ENCODE measurements at places on chromosomes 1 and 21.
A peak's percentile ranks its signal among the peaks of the same experiment; 100 is the strongest.

DNA sequence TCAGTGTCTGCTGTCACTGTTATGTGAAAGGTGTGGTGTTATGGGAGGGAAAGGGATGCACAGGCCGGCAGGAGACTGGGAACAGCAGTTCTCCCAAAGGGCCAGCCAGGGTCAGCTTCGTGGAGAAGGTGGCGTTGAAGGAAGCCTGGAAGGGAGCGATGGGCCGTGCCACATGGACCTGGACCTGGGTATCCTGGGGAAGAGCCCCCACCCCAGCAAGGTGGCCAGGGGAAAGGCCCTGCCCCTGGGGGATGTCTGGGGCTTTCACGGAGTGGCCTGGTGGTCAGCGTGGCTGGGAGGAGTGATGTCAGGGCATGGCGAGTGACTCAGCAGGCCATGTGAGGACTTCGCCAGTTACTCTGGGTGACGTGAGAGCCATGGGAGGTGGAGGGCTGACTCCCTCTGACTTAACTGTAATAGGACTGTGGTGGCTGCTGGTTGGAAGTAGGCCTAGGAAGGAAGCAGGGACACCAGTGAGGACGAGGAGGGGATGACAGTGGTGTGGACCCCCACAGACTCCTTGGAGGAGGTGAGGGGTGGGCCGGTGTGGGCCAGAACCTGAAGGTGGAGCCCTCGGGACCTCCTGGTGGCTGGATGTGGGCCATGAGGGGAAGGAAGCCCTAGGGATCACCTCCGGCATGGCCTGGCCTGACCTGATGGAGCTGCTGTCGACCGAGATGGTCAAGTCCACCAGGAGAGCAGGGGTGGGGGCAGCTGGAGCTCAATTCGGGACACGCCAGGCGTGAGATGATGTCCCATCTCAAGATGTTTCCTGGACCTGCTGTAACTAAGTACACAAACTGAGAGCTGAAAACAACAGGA lies 54.5 kb downstream of the BACE2 start:
- no peak for DNase-seq

- DNase-seq: no peak
Observed at GRCh38 chr1:147605591-147605990, 64.3 kb downstream of the BCL9 start.

DNA sequence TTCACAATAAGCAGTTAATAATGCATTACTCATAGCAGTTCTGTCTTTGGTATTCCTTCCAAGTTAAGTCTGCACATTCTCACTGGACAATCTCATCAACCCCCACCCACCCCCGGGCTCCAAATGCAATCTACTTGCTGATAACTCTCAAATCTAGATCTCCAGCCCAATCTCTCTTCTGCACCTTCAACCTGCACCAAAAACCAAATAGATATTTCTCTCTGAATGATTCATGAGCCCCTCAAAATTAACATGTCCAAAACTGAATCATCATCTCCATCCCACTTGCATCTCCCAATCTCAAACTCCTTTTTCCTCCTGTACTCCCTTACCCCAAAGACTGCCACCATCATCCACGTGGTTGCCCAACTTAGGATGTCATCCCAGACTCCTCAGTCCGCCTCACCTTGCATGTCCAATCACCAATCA lies 2.7 kb downstream of the DOCK7 start:
- DNase-seq: no peak

- no peak for DNase-seq
Observed at GRCh38 chr1:41452704-41453290, 31.7 kb downstream of the EDN2 start.

DNA sequence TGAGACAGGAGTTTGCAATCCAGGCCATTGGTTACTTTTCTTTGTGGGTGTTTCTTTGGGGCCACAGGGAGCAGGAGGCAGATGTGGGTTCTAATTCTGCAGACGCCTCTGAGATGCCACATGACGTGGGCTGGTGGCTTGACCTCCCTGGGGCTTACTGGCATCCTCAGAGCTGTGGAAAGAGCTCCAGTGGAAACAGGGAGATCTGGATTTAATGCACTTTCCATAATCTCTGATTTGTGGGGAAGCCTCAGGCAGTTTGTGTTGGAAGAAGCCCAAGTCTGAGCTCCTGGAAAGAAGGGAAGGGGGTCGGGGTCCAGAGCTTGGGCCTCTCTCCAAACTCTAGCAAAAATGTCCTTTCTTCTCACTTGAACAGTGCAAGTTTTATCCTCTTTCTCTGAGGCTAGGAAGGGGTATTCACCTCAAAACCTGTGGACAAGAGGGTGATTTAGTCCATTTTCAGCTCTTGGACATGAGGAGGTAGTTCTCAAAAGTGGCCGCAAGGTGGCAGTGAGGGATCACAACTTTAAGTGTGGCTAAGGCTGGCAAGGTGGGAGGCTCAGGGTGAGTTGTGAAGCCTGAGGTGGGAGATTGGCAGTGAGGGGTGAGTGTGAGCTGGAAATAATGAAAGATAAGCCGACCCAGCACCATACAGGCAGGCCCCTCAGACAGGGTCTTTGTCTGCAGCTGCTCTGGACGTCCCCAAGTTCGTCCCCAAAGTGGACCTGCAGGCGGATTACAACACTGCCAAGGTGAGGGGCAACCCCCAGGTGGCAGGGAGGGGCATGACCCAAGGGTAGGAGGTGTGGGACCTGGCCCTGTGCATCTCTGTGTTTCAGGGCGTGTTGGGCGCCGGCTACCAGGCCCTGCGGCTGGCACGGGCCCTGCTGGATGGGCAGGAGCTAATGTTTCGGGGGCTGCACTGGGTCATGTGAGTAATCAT lies 9.2 kb downstream of the IKBKE start:
- DNase-seq: peak; percentile 45

DNA sequence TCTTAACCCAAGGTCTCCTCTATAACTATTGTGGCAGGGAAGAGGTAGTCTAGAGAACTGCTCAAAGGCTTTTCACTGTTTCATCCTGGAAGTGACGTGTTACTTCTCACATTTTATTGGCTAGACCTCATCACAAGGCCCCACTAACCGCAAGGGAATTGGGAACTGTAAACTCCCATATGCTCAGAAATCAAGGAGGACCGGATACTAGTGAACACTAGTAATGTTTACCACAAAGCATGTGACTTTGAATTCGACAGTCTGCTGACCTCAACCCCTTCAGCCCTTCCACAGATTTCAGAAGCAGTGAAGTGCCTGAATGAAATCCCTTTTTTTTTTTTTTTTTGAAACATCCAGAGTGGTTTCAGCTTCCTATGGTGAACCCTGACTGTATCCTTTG lies 3.4 kb upstream of the EEIG2 start:
- DNase-seq: no peak

DNA sequence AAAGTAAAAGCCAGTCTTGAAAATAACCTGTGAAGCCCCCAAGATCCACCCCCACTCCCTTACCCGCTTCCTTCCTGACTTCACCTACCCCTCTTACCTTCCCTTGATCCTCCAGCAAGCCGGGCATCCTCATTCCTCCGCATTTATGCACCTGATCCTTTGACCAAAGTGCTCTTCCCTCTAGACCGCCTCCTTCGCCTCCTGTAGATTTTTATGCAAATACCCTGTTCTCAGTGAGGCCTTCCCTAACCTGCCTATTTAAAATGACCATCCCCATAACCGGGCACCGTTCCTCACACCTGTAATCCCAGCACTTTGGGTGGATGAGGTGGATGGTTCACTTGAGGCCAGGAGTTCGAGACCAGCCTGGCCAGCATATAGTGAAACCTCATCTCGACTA lies 1.1 kb upstream of the NENF start:
- no peak for DNase-seq

DNA sequence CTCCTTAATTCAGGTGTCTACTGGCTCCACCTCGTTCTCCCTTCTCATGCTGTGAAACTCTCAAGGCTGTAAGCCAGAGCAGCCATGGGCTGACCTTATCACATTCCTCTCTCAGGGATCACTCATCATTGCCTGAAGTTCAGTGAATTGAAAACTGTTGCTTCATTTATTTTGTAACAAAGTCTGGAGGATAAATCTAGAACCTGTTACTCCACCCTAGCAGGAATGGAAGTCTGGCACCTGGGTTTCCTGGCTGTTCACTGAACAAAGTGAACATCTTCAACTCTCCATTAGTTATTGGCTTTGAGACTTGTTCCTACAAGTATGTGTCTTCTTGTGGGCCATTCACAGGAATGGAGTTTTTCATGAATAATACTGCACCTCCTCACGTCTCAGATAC lies 584.1 kb downstream of the PTPRU start:
- DNase-seq: no peak

DNA sequence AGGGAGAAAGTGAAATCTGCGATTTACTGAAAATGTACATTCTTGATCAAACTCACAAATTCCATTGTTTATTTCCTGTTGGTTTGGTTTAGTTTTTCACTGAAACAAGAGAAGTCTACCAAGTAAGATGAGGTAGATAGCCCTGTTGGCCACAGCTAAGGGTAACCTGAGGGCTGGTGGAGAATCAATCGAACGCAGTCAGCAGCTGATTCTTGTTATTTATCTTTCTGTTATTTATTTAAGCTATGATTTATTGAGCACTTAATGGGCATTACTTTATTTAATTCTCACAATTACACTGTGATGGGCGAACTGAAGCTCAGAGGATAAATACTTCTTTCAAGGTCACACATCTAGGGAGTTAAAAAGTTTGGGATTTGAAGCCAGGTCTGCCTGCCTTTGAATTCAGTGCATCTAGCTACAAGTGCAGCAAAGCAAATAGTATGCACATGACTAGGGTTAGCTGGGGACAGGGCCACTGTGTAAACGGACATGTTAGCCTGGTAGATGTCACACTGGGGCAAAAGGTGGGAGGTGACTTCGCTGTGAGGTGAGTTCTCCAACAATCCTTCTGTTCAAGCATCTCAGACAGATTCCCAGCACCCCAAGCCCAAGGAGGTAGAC lies 106.5 kb upstream of the GADD45A start:
- no peak for DNase-seq

DNA sequence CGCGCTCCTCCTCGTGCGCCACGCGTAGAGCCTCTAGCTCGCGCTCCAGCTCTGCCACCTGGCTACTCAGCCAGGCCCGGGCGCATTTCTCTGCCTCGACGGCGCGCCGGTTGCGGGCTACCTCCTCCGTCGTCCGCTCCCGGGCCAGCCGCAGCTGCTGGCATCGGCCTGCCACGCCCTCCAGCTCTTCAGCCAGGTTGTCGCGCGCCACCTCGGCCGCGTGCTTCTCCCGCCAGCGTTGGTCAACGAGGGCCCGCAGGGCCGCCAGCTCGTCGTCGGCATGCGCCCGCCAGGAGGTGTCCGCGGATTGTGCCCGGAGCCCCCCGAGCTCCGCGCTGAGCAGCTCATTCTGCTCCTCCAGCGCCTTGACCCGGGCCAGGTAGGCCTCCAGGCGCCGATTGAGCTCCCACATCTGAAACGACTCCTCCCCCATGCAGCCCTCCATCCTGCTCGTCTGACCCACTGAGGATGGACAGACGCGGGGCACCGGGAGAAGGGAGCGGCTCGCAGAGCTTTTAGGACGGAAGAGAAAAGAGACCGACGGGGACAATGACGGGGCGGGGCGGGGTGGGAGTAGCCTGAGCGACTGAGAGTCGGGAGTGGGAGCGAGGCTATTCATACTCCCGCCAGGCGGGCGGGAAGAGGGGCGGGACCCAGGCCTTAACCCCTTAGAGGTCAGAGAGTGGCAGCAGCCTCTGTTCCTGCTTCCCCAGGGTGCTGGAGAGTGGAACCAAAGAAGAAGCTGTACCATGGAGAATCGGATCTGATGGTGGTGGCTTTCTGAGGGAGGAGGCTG lies at the start of gene NES:
NES (minus strand) TSS at position 588 of the 796 bp plus-strand sequence; CDS start at position 445, 143 bp downstream.
- no peak for DNase-seq

- no peak for DNase-seq
Observed at GRCh38 chr1:234629026-234629425, 19.0 kb upstream of the IRF2BP2 start.

- no peak for DNase-seq
Observed at GRCh38 chr1:97901017-97901658, 19.7 kb downstream of the DPYD start.

DNA sequence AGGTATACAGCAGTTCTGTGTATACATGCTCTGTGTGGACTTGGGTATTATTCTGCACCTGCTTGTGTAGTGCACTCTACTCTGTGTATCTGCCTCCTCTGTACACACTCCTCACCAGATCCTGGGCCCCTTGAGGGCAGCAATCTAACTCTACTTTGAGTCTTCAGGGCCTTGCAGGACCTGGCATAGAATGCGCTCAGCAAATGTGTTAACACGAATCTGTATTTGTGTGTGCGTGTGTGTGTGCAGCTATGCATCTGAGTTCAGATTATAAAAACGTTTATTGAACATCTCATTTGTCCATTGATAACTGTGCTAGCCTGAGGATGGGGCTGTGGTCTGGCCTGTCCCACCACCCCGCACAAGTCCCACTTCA lies 3.9 kb upstream of the MEF2D start:
- DNase-seq: no peak

GRCh38 chr1:229461032-229461668 lies 27.3 kb upstream of the ACTA1 start:
- DNase-seq: no peak

DNA sequence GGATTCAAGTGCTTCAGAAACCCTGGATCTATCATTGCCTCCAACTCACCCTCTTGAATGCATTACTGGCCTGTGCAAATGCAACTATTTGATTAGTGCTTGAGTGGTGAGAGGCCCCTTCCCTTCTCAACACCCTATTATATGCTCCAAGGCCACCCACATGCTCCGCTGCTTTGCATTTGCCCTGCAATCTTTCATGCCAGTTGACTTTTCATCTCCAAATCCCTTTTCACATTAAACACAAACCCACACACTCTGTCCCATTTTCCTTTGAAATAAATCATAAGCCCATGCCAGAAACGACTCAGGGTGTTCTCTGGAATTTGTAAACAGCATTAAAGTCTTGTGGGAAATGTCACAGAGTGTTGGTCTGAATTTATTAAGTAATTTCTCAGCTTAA lies 78.9 kb upstream of the CTTNBP2NL start:
- DNase-seq: no peak

DNA sequence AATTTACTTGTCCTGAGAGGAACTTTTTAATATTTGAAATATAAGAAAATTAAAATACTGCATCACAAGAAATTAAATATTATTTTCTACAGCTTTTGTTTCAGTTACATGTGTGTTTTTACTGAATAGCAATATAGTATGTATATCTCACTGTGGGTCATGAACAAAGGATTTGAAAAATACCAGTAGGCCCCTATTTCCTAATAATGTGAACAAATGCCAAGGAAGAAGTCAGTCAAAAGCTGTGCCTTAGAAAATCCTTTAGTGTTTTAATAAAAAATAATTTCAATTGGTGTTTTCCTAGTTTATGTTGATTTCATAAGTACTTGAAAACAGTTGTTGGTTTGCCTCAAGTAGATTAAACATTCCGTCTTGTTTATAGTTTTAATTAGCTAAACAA lies 46.7 kb downstream of the SMYD3 start:
- no peak for DNase-seq

GRCh38 chr21:32861866-32862265 lies 90.3 kb upstream of the PAXBP1 start:
- no peak for DNase-seq

- DNase-seq: no peak
Observed at GRCh38 chr1:192524223-192524622, 51.4 kb upstream of the RGS1 start.

- no peak for DNase-seq
Observed at GRCh38 chr21:19590044-19590443, 1186.5 kb upstream of the TMPRSS15 start.

All from stimulated activated CD8-positive, alpha-beta memory T cell treated with anti-CD3 and anti-CD28 coated beads, Interleukin-2, amount 100 ng/mL, for 48 hours (primary cell).